ENCODE measurements at places on chromosomes 1 and 21.

DNA sequence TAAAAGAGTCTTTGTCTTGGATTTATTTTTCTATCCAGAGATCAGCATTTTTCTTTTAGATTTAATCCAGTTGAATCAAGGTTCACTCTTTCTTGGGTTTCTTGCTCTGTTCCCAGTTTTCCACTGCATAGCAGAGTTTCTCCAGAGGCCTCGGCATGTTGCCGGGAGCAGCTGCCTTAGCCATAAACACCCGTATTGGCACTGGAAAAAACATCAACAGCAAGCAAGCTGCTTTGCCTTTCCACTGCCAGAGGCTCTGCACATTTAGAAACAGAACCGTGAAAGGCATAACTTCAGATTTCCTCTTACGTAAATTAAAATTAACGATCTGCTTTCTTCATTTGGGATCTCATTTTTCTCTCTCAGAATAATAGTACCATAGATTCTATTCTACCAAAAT, 181.8 kb upstream of the L1TD1 start:
- DNase-seq, result no peak

DNA sequence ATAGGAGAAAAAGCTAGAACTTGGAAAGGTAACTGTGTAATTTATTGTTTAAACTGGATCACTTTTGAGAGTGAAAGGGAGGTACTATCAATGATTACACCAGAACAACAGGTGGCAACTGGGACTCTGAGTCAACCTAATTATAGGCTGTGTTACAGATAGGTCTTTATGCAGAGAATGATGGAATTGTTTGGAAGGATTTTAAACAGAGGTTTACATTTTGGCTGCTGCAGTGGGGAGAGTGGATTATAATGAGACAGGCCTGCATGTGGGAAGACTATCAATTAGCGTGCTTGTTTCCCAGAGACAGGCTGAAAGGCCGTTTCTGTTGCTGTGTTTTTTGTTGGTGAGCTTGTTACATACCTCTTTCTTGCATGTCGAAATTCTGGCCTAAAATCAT, 432.9 kb downstream of the PLA2G4A start:
- DNase-seq, result no peak

DNA sequence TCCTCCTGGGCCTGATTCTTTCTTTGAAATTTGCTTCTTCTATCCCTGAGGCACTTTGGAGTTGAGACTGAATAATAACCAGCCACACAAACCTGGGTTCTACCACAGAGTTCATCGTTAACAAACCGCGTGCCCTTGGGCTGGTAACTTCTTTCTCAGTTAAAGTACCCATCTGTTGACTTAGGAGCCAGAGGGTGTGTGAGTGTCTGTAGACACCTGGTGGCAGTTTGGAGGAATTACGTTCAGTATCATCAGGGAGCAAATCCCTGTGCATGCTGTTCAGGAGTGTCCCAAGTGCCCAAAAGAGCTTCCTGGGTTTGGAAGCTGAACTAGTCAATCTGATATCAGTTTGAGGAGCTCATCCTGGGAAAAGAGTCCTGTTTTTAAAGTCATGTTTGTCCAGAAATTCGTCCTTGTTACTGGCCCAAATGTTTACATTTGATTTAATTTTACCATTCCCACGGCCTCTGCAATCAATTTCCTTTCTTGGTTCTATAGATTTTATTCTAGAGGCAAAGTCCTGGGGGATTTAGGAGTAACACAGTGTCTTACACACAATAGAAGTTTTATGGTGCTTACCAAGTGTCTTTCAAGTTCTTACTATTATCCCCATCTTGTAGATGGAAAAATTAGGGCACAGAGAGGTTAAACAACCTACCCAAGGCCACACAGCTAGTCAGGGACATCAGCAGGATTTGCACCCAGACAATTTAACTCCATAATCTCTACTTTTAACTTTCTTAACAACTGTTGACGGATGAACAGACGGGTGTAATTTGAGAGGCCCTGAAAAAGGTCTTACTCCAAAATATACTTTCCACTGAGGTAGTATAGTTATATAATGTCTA, 26.7 kb upstream of the RPTN start:
- DNase-seq, result peak; percentile 6

GRCh38 chr1:70864302-70864701, 183.3 kb downstream of the PTGER3 start:
- no peak for DNase-seq

DNA sequence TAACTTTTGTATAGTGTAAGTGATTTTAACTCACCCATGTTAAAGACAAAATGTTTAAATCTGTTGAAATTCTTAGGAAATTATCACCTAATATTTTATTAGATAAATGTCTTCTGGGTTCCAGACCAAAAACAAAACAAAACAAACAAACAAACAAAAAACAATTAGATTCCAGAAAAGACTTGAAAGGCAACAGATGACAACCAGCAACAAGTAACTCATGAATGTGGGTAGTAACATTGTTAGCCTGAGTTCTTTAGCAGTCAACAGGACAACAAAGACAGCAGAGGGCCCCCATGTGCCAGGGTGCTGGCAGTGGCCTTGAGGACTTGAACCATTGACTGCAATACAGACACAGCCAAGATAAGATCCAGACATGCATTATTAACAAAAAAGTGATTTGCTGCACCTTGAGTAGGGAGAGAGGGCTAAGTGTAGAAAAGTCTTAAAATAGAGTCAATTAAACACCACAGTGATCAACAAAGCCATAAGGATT, 2.4 kb upstream of the CD247 start:
- no peak for DNase-seq

DNA sequence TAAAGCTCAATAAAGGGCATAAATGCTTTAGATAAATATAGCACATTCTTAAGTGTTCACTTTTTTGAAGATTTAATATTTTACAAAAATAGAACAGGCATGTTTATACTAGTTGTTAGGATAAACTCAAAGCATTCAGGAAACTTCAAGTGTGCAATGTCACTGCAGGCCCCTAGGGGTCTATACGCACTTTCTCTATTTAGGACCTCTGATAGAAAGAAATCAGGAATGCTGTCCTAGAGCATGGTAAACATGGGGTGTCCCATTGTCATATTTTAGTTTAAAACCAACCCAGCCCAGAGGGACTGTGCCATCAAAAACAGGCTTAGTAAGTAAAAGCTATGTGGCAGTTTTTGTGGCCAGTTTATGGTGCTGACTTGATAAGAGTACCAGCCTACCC, 102.2 kb downstream of the BARHL2 start:
- DNase-seq, result no peak

- no peak for DNase-seq
Measured at GRCh38 chr1:41286992-41287391, 44.9 kb upstream of the SCMH1 start.

GRCh38 chr1:235098547-235098946, 30.1 kb downstream of the TOMM20 start:
- DNase-seq, result no peak

DNA sequence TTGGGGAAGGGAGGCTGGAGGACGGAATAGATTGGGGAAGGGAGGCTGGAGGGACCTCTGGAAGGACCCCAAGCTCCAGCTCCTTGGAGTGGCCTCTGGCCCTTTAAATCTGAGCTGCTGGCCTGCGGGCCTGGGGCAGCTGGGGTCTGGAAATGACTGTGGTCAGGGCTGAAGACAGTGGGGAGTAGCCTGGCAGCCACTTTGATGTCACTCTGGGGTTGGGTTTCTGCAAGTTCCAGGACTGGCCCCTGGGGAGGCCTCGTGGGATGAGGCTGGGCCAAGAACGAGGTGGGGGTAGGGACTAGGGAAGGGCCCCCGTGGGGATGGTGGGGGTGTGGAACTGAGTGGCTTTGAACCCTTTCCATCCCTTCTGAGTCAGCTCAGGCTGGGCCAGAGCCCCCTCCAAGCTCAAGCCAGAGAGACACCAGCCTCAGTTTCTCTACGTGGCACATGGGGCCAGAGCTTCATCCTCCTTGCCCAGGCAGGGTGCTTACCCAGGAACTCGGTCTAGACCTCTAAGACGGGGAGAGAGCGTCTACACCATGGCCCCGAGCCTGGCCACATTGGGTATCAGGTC, 59.7 kb downstream of the ALPL start:
- DNase-seq, result no peak

DNA sequence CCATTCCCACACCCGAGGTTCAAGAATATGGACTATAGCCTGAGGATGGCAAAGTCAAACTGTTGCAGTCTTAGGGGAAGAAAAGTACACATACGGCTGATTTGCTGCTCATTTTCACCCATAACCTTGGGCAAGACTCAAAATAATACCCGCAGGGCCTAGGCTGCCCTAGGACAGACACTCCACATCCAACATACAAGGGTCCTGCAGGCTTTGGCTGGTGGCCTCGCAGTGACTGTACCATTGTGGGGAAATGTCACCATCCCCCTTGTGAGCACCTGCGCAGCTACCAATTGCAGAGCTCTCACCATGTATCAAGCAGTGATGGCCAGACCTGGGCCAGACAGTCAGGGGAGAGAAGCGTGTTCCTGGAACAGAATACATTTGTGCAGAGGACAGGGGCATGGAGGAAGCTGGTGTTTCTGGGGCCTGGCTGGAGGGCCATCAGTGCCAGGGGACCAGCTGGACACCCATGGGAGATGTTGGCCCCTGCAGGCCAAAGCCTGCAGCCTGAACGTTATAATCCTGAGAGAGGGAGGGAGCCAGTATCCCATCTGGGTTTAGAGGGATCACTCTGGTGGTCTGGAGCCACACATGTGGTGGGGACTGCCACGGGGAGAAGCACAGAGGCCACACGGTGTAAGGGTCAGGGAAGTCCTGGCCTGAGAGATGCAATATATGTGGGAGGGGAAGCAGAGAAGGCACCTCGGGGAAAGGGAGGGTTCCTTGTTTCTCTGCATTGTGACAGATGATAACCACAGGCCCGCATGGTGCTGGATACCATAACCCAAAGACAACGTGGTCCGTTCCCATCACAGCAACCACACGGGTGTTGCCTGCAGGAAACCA, 101.2 kb downstream of the GLIS1 start:
- no peak for DNase-seq

- DNase-seq, result no peak
Measured at GRCh38 chr1:153352523-153352922, 3.9 kb upstream of the PGLYRP4 start.

DNA sequence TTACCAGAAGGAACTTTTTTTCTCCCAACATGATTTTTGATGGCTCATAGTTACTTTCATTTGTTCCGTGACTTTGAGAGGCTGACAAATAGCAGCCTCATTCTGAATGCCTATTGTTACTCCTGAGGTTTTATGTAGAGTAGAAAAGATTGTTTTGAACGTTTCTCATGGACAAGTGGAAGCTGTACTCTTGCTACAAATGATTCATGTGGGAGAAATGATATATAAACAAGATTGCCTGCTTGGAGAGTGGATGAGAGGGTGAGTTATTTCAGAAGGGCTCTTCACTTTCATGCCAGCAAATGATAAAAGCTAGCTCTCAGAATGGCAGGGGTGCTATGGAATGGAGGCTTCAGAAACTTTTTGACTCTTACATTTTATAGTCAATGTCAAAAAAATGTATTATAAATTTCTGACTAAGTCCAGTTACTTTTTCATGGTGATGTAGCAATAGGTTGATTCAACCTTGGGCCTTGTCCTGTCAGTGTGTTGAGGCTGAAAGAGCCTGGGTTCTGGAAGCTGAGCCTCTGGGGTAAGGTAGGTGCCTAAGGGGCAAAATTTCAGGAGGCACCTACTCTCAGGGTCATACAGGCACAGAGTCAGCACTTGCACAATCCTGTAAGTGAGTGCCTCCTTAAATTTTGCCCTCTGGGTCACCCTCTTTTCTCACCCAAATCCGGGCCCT, 19.4 kb downstream of the JUN start:
- peak; percentile 15 for DNase-seq

DNA sequence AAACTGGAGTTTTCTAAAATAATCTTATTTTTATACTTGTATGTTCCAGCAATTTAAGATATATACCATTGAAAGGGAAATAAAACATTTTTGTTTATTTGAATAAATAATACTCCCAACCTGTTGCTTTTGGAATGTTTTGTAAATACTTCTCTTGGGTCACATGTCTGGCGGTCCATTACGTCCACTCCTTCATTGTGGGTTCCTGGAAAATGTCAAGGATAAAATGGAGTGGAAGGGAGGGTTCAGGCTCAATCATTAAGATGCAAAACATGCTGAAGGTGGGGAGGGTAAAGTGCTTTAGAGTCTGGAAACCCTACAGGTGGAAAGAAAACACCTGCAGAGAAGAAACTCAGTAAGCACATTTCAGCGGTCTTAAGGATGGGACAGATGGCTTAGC, 34.2 kb upstream of the FAM3B start:
- DNase-seq, result no peak

DNA sequence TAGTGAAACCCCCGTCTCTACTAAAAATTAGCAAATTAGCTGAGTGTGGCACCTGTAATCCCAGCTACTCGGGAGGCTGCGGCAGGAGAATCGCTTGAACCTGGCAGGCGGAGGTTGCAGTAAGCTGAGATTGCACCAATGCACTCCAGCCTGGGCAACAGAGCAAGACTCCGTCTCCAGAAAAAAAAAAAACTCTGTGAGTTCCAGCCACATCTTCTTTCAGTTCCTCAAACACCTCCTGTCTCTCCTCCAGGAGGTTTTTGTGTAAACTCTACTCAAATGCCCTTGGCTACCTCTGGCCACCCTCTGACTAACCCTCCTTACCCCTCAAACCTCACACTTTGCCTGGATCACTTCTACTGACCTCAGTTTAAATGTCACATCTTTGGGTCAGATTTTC, 38.1 kb downstream of the RCSD1 start:
- DNase-seq, result no peak

DNA sequence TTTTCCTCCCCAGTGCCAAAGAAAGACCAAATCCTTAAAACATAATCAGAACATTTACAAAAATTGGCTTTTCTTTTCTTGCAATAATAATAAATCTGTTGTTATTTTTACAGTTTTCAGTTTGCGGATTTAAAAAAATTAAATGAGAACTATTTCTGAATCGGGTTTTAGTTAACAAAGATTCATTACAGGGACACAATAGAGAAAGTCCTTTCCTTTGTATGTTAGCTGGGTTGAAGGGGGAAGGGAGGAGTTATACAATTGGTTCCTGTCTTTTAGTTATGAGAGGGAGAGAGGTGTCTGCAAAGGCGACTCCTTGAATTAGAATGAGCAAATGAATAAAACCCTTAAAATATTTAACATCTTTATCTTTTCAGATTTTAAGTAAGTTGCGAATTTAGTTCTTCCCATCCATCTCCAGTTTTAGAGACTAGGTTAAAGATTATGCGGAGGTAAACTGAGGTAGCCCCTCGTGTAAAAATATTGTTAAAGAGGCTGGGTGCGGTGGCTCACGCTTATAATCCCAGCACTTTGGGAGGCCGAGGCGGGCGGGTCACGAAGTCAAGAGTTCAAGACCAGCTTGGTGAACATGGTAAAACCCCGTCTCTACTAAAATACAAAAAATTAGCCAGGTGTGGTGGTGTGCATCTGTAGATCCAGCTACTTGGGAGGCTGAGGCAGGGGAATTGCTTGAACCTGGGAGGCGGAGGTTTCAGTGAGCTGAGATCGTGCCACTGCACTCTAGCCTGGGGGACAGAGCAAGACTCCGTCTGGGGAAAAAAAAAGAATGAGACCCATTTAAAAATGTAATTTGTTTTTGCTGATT, 3.9 kb downstream of the SPEN start:
- DNase-seq, result peak; percentile 24

- DNase-seq, result no peak
Measured at GRCh38 chr1:47411436-47411835, 4.6 kb upstream of the FOXE3 start.

- no peak for DNase-seq
Measured at GRCh38 chr1:225440380-225441221, 12.8 kb upstream of the LBR start.

- DNase-seq, result no peak
Measured at GRCh38 chr1:184350573-184350972, 36.3 kb upstream of the C1orf21 start.

- no peak for DNase-seq
Measured at GRCh38 chr1:170863621-170864020, 71.7 kb upstream of the MROH9 start.

Measured in NCI-H510A (cell line).